Foreskin keratinocyte (primary cell): ENCODE measurements at places on chromosomes 4 and X. TPM values are rescaled to one million over a fixed set of nuclear protein-coding genes. Genes with fewer than 3 reads are reported as not detected.
A peak's percentile ranks its signal among the peaks of the same experiment; 100 is the strongest.

DNA sequence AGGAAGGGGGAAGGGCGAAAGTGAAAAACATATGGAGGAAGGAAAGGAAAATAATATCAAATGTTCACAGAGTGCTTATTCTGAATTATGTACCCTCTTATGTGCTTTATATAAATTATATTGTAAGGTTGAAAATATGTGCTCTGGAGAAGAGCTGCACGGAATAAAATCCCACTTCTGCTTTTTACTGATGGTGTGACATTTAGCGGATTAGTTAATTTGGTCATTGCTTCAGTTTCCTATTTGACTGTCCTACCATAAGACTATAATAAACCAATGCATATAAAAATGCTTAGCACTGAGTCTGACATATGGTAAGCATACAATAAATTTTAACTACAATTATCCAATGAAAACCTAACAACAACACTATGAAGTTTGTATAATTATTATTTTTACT is 86.2 kb downstream of the NPFFR2 start:
- no peak for DNase-seq

- no peak for DNase-seq
Measured at GRCh38 chr4:124537971-124538370, 174.6 kb downstream of the ANKRD50 start.

DNA sequence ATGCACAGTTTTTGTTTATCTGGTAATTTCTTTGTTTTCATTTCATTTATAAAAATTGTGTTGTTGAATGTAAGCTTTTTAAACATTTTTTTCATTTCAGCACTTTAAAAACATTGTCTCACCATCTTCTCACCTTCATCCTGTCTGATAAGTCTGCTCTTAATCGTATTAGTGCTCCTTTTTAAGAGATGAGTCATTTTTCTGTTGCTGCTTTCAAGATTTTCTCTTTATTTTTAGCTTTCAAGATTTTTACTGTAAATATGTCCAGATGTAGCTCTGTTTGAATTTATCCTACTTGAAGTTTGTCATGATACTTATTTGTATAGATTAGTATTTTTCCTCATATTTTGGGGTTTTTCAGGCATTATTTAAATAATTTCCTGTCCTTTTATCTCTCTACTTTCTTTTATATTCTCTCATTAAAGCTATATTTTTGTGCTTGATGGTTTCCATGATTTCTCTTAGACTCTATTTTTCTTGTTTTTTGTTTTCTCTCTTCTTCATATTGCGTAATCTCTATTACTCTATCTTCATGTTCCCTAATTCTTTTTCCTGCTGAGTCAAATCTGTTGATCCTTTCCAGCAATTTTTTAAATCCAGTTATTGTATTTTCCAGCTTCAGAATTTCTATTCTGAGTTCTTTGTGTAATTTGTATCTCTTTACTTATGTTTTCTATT is 1400.4 kb upstream of the PCDH7 start:
- no peak for DNase-seq

- DNase-seq: no peak
Measured at GRCh38 chrX:96692890-96693289, 8.2 kb downstream of the DIAPH2 start.

GRCh38 chr4:174278467-174278866 is 5.0 kb downstream of the FBXO8 start:
- DNase-seq: no peak

DNA sequence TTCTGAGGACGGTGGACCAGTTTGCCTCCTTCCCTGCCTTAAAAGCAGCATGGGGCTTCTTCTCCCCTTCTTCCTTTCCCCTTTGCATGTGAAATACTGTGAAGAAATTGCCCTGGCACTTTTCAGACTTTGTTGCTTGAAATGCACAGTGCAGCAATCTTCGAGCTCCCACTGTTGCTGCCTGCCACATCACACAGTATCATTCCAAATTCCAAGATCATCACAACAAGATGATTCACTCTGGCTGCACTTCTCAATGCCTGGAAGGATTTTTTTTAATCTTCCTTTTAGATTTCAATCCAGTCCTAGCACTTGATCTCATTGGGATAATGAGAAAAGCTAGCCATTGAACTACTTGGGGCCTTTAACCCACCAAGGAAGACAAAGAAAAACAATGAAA is 255.3 kb downstream of the RAPGEF2 start:
- no peak for DNase-seq

DNA sequence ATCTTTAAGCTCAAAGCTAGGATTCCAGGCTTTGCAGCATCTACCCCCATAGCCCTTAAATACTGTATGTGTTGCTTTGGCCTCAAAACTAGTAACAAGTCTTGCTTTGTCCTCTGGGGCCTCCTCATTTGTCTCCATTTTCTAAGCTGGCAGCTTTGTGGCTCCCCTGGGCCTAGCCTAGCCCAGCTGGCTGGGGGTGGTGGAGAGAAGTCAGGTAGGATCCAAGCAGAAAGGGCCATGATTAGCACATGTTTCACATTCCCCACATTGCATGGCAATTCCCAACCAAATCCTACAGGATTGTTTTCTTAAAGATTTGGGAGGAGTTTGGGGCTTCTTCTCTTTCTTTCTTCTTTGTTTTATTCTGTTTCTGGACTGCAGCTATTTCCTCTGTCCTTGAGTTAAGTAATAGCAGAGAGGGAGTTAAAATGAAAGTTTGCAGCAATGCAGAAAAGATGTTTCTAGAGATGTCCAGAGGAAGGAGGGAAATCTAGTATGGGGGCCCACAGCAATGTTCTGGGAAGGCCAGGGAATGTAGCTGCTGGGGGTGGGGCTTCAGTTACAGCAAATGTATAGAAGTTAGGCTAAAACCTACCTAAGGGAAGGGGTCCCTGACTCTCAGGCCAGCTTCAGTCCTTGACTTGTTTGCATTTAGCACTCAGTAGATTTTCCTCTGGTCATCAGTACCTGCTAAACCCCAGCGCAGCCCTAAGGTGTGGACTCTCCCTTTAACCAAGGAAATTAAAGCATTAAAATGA is 92.1 kb downstream of the SHROOM4 start:
- DNase-seq: no peak

DNA sequence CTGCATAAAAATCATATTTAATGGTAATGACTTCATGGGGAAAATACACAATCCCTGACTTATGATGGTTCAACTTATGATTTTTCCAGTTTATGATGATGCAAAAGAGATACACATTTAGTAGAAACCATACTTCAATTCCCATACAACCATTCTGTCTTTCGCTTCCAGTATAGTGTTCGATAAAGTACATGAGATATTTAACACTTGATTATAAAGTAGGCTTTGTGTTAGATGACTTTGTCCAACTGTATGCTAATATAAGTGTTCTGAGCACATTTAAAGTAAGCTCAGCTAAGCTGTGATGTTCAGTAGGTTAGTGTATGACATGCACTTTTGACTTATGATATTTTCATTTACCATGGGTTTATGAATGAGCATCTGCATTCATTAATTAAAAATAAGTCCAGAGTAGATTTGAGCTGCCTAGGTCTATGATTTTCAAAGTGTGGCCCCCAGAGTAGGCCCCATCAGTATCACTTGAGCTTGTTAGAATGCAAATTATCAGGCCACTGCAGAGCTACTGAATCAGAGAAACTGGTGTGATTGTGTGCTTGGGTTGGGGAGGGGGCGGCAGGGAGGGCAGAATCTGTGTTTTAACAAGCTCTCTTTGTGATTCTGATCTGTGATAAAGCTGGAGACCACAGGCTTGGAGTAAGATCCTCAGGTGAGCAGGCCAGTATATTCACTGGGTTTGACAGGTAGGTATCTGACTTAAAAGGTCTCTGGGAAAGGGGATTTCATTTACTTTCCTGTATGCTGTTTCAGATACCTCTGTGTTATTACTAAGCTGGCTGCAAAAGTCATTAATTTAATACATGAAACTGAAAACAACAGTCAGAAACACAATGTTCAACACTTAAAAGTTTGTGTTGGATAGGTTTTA is 8.4 kb downstream of the ATP10D start:
- DNase-seq: no peak

DNA sequence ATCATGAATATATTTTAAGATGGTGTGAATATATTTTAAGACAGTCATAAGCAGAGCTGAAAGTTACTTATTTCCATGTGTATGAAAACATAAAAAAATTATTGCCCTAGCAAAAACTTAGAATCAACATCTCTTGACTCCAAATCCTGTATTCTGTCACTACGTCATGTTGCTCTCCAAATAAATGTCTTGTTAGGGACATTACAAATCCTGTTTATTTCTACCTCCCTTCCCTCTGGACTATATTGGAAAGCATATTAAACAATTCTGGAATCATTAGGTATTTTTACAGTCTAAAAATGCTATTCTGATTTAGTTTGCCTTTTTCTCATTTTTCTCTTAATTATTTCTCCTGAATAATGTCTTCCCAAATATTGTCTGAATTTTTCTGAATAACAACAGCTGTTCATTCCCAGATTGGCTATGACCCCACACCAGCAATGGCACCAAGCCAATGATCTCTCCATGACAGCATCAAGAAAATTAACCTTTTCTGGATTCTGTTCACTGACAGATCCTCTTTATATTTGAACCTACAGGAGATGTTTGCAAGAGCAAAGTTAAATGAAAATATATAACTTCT is 523.1 kb downstream of the IQCM start:
- DNase-seq: no peak

- DNase-seq: no peak
Measured at GRCh38 chrX:71549986-71550385, 17.1 kb downstream of the OGT start.

GRCh38 chr4:121454251-121454979 is 73.6 kb upstream of the QRFPR start:
- DNase-seq: no peak

DNA sequence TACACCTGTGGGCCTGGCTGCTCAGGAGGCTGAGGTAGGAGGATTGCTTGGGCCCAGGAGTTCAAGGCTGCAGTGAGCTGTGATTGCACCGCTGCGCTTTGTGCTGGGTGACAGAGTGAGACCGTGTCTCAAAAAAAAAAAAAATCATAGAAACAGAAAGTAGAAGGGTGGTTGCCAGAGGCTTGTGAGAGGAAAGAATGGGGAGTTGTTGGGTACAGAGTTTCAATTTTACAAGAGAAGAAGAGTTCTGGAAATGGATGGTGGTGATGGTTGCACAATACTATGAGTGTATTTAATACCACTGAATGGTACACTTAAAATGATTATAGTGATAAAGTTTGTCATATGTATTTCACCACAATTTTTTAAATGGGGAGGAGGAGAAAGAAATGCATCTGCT is 10.2 kb upstream of the GLOD5 start:
- DNase-seq: no peak

GRCh38 chr4:129446074-129446473 is 350.1 kb downstream of the C4orf33 start:
- DNase-seq: no peak

DNA sequence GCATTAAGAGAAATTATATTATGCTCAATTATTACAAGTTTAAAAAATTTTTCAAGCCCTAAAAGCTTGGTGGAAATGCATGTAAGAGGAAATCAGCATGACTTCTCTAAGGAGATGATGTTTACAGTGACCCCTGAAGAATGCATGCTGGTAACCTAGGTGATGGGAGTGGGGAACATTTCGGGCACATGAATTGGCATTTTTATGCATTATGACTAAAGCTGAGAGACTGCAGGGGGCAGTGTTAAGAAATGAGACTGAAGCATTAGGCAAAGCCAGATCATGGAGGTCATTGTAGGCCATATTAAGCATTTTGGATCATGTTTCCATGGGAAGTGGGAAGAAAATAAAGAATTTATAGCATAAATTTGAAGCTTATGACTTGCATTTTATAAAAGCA is 421.3 kb downstream of the FAT4 start:
- DNase-seq: peak; percentile 38

DNA sequence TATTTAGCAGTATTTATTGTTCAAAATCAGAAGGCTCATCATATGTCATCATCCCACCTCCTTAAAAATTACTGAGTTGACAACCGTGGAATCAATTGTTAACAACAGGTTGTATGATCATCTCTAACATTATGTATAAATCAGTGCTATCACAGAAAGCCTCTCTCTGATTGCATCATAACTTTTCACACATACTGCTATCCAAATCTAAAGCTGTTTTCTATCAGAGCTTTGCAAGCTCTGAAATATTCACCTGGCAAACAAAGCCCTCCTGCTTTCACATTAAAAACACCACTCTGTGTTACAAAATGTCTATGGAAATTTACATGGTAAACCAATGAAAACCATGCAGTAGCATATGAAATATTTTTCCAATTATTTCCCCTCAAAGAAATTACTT is 310.0 kb downstream of the PDGFC start:
- DNase-seq: no peak

DNA sequence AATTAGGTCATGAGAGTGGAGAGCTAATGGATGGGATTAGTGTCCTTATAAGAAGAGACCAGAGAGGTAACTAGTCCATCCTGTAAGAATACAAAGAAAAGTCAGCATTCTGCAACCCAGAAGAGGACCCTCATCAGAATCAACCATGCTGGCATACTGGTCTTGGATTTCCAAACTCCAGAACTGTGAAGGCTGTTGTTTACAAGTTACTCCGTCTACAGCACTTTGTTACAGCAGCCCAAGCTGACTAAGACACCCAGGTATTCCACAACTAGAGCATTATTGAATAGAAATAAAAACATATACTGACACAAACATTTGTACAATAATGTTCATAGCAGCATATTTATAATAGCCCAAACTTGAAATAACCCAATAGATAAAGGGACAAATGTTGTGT is 9.2 kb downstream of the TMEM156 start:
- DNase-seq: no peak

DNA sequence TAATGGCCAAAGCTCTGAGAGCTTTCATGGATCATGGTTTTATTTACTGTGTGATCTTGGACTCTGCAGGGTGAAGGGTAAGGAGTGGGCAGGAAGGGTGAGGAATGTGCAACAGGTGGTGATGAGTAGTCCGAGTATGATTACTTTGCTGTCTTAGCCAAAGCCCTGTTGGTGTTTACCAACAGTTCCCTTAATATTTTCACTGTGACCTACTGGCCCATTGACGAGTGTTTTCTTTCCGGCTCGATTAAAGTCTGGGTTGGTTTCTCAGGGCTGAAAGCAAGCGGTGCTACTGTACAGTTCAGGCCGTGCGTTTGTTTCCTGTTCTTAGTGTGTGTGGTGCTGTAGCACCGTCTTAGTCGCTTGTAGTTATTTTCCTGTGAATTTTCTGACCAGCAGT is 2.6 kb downstream of the ARHGAP24 start:
- no peak for DNase-seq

- DNase-seq: peak; percentile 68
Measured at GRCh38 chr4:99473131-99473530, 37.7 kb upstream of the C4orf17 start.

- no peak for DNase-seq
Measured at GRCh38 chr4:6889736-6890324, 19.8 kb upstream of the TBC1D14 start.

SPANXA1 gene
- not detected in 2 replicates for total RNA-seq

GPR82 gene
- not detected in 2 replicates for total RNA-seq

TMEM150C gene
- 0.14 TPM in 2 replicates for total RNA-seq

HNRNPD gene
- 181 and 221 TPM in 2 replicates for total RNA-seq

ENOPH1 gene
- 53.8 and 60.8 TPM in 2 replicates for total RNA-seq

QRFPR gene
- total RNA-seq: 0.18 and 0.20 TPM in 2 replicates

ARR3 gene
- total RNA-seq: not detected in 2 replicates

HPGDS gene
- not detected in 2 replicates for total RNA-seq

FSTL5 gene
- total RNA-seq: not detected in 2 replicates

RS1 gene
- not detected in 2 replicates for total RNA-seq

FOXR2 gene
- total RNA-seq: not detected in 2 replicates
